ENCODE measurements at places on chromosomes 7 and 10.

DNA sequence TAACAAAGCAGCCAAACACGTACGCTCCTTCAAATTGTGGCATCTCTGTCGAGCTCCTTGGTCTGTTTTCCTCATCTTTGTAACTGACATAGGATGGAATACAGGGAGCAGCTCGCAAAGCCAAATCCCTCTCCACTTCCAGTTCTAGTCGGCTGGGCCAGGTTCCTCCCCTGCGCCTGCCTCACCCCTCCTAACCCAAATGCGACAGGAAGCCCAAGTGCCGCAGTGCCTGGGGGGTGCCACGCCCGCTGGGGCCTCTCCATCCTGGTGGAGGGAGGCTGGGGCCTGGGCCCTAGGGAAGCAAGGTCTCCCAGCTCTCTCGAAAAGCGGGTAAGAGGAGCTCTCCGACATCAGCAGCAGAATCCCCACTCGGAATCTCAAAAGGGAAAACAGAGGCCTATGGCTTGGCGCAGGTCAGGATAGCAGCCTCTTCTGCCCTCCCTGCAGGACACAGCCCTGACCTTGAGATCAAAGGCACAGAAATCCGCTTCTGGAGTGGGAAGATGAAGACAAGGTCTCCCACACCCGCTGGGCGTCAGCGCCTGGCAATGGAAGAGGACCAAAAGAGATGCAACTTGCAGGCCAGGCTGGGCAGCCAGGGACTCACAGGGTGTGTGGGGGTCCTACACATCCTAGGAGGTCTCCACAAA lies 165.8 kb downstream of the NRF1 start:
- peak; percentile 44 for DNase-seq

- DNase-seq, result no peak
Observed at GRCh38 chr10:22309180-22310000, 6.8 kb upstream of the COMMD3 start.

DNA sequence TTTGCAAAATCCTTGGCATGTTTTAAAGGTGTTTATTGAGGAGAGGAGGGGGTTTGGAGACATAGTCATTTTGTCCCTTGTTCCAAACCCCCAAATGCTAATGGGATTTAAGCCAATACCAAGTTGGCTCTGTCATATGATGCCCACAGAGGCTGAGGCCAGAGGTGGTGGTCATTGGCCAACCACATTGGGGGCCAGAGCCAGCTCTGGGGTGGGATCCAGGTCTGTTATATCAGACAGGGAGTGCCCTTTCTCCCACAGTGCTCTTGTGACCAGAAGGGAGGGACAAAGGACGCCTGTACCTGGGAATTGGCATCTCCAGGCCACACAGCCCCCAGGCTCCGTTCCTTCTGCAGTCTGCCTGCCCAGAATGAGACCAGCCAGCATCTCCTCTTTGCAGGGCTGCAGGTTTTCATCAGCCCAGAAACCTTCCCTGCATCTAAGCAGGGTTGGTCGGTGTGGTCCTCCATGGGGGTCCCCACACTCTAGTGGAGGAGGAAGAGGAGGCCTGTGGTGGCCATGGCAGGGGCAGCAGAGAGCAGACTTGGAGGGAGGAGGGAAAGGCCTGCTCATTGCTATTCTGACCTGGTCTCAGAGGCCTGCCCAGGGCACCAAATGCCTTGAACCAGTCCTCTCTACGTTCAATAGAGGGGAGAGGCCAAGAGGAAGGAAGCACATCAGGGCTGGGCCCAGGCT lies 17.9 kb downstream of the ADCYAP1R1 start:
- peak; percentile 8 for DNase-seq

DNA sequence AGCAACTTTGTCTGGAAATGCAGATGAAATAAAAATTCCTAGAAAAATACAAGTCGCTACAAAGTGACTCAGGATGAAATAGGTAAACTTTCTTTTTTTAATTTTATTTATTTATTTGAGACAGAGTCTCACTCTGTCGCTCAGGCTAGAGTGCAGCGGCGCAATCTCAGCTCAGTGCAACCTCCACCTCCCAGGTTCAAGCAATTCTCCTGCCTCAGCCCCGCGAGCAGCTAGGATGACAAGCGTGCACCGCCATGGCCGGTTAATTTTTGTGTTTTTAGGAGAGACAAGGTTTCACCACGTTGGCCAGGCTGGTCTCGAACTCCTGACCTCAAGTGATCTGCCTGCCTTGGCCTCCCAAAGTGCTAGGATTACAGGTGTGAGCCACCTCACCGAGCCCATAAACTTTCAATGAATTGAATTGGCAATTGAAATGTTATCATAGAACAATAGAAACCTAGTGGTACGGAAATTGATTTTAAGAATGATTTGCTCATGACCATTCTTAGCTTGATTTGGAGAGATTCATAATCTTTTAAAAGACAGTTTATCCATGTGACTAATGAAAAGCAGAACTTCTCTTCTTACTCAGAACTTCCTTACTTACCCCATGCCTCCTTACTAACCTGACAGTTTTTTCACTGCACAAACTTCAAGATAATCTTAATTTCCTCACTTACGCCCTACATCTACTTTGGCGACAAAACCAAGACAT lies 161.7 kb downstream of the FAM107B start:
- no peak for DNase-seq

DNA sequence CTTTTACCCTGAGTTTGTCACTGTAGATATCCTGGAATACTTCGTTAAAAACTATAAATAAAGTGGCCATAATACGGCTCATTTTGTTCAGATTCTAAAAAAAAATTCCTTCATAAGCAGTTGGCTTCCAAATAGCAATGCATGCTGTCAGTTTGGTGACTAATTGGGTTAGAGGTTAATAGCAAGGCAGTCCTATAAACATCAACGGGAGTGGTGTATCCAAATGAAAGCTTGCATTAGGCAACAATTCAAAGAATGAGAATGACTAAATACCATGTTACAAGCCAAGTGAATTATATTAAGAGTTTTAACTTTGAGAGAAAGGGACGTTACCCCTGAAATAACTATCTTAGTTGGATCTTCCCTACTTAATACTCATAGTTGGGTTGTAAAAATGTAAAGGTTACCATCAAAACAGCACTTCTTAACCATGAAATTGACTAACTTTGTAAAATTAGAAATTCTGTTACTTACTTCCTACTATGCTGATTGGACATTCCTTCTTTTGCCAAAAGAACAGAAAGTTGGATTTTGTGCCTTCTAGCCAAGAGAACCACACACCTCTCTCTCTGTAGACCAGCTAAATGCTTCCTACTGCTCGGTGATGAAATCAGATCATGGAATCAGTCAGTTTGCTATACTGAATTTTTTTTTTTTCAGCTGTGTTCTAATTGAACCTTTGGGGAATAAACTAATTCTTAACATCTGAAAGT lies 98.0 kb downstream of the KAT6B start:
- DNase-seq, result no peak

DNA sequence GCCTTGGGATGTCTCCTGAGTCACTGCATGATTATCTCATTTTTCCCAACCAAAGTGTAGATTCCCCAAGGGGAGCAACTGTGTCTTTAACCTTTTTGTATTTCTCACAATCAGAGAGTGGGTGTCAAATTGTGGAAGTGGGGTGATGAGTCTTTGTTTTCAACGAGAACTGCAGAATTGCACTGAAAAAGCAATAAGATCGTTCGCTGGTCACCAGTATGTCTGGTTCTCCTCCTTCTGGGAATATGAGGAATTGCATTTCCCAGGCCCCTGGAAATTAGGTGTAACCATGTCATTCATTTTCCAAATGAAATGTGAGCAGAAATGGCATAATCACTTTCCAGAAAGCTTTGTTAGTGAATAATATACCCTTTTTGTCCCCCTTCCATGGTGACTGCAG lies 326.9 kb downstream of the GPAM start:
- DNase-seq, result no peak

- DNase-seq, result no peak
Observed at GRCh38 chr7:24783698-24784097, 26.4 kb upstream of the GSDME start.

DNA sequence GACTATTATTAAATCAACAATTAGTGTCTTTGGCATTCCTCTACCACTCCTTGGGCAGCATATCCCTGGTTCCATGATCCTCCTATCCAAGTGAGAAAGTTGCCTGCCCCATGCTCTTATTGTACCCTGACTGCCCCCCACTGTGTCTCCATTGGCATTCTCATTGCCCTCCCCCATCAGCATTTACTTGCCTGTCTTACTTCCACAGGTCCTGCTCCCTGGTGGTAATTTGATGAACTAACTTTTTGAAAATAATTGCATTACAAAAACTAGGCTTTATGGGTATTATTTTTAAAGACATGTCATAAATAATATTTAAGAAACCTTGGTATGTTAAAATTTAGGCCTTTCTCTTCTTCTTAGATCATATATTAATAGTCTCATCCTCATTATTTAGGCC lies 346.4 kb downstream of the PCLO start:
- no peak for DNase-seq

DNA sequence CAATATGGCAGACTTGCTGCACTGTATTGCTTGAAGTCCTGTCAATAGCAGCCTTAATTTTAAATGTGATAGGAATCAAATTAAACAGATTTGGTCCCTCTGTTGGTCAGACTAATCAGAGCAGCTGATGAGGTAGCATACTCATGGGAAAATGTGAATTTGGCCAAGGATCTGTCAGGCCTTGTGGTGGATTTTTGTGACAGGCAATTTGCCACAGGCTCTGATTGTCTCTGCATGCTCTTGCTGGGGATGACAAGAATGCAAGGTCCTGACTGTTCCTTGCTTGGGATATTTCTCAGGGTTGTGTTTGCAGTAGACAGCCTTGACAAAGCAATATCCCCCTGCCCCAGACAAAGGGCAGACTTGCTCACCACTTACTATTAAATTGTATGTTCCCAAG lies 41.5 kb upstream of the GARS1 start:
- no peak for DNase-seq

GRCh38 chr7:102433219-102434038 lies at the start of gene ORAI2:
TSS of gene ORAI2 (plus strand) at chr7:102433575. CDS start at chr7:102438957, 5,382 bp downstream.
- peak; percentile 88 for DNase-seq

- DNase-seq, result no peak
Observed at GRCh38 chr7:79403879-79404278, 49.6 kb downstream of the MAGI2 start.

DNA sequence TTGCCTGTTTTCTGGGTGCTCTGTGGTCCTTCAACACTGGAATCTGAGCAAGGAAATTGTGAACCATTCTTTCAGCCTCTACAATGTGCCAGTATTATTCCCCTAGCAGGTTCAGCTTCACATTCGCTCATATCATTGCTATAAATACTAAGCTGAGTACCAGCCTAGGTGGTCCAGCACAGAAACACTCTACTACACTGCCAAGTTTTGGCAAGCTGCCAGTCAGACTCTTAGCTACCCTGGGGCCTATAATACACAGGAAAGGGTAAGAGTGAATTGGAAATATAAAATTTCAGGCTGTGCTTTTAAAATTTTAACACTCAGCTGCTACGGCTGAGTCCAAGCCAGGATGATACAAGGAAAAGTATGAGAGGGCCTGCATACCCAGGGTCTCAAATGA lies 49.9 kb upstream of the PPP1R3A start:
- DNase-seq, result no peak

GRCh38 chr7:149854611-149855360 lies 16.6 kb downstream of the ZNF862 start:
- DNase-seq, result no peak

- no peak for DNase-seq
Observed at GRCh38 chr7:3825491-3825890, 524.4 kb downstream of the SDK1 start.

- DNase-seq, result no peak
Observed at GRCh38 chr7:154675560-154675959, 327.4 kb downstream of the PAXIP1 start.

DNA sequence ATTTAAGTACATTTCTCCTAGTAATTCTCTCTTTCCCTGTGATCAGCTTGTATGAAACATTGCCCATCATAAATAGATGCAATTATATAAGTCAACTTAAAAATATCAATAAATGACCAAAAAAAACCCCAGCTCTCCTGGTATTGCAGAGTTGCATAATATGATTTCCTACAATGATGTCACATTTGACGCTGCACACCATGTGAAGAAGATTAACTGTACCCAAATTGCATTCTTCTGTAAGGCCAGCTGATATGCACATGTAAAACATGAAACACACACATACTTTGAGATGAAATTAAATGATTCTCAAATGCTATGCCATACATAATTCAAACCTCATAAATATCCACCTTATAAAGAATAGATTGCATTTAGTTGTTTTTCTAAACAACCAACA lies 115.5 kb downstream of the AGMO start:
- DNase-seq, result no peak

GRCh38 chr10:32979041-32979440 lies 21.0 kb upstream of the ITGB1 start:
- DNase-seq, result no peak

DNA sequence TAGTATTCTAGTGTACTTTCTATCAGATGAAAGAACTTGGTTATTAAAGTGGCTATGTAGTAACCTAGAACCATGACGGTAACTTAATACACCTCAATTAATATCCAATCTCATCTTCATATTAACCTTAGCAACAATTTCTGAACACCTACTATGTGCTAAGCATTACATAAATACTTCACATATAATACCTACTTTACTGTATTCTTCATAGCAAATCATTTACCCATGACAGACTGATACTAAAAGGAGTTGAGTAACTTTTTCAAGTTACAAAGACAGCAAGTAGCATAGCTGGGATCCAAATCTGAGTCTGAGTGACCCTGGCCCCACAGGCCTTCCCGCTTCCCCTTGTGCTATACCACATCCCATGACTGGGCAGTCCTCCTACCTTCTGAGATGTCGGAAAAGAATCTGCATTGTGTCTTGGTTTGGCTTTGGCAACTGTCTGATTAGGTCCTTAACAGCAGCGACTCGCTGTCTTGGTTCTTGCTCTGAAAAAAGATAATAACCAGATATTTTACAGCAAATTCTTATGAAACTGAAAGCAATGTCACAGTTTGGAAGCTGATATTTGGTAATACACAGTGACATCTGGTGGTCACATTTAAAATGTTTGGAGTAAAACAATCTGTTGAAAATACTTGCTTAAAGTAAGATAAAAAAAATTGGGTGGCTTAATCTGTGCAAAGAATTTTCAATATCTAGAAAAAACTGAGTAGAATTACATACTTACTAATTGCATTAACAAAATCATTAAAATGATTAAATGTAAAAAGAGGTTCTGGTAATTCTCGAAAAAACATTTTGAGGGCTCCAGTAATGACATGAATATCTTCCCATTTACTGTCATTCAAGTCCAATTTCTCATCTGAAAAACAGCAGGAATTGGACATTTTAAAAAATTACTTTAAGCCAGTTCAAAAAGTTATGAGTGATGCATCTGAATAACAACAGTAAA lies 120.1 kb downstream of the ARHGAP12 start:
- peak; percentile 45 for DNase-seq

- DNase-seq, result peak; percentile 72
Observed at GRCh38 chr10:131131726-131132591, 179.6 kb downstream of the TCERG1L start.

- DNase-seq, result peak; percentile 70
Observed at GRCh38 chr10:133379152-133379800, at the start of gene PAOX. TSS of gene PAOX (plus strand) at chr10:133379262. CDS start at chr10:133379317, 55 bp downstream.

DNA sequence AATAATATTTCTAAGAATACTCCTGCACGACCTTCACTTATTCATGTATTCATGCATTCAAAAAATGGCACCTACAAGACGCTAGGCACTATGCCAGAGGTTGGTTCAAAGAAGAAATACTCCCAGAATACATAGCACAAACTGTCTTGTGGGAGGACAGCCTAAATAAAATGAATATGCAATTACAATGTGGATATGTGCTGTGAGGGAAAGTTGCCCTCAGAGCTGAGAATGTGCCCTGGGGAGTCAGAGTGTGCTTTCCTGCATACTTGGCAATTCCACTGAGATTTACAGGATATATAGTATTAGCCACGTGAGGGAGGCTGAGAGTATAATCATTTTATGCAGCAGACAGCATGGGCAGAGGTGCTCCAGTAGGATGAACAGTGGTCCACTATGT lies 872.9 kb downstream of the GRID1 start:
- DNase-seq, result no peak

GRCh38 chr10:133267829-133268228 lies 8.8 kb downstream of the ADAM8 start:
- DNase-seq, result no peak

All from left hindlimb (tissue), 1 donor.